ENCODE measurements at places on chromosomes 11 and 22. TPM values are rescaled to one million over a fixed set of nuclear protein-coding genes. Genes with fewer than 3 reads are reported as not detected.

Gene TRIM48
- total RNA-seq: not detected

Gene UBQLNL
- total RNA-seq: under 0.01 TPM

Gene ZNF214
- 3.2 TPM for total RNA-seq

Gene ZFTA
- total RNA-seq: 12.2 TPM

Gene SCUBE1
- total RNA-seq: not detected

Gene TEX12
- 0.32 TPM for total RNA-seq

DNA sequence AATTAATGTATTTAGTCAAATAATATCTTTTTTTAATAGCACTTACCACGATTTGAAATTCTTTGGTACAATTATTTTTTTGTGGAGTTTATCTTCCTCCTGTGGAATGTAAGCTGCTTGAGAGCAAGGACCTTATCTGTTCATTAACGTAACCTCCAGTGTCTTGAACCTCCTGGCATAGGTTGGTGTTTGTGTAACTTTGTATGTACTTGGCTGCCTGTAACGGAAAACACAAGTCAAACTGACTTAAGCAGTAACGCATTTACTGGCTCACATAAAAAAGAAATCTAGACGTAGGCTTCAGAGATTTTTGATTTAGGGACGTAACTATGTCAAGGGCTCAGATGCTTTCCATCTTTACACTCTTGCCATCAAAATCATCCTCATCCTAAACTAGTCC, 56.1 kb downstream of the ARHGEF12 start:
- no peak for DNase-seq

- DNase-seq: peak; percentile 58
Measured at GRCh38 chr22:24772493-24773220, 1.9 kb downstream of the PIWIL3 start.

DNA sequence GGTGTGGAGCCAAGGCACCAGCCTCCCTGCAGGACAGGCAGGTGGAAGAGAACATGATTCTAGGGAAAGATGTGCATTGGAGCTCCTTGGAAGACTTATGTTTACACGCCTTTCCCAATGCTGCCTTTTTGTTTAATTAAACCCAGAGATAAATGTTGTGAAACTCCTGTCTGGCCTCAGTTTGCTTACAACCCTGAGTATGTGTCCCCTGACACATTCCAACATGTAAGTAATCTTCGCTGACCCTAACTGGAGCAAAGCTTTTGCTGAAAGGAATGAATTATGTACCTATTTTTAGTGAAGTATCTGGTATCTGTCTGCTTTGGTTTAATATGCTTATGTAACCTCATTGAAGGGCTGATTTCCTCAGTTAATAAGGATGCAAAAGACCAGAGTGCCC, 56.7 kb downstream of the APIP start:
- DNase-seq: peak; percentile 87

- peak; percentile 100 for DNase-seq
Measured at GRCh38 chr11:61971248-61972111, 4.0 kb upstream of the FTH1 start.

DNA sequence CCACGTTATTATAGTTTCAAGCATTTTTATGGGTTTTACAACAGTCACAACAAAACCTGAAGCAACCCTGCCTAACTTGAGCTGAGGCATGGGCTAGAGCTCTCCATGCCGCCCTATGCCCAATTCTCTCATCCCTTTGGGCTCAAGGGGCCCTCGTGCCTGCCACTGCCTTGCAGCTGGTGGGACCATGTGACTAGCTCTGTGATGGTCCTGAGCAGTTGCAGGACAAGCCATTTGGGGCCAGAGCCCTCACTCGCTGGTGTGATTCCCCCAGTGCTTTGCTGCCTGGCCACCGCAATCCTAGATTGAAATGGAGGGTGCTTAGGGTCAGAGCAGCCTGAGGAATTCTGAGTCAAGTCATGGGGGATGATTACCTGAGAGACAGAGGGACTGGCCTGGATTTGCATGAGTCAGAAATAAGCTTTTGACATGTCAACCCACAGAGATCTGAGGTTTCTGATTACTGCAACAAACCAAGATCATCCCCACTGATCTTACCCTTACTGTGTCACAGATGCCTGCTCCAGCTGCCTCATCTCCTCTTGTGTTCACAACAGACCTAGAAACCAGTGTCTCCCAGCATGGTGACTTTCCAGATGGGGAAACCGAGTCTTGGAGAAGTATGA, 323.7 kb downstream of the BRD1 start:
- no peak for DNase-seq

- DNase-seq: peak; percentile 71
Measured at GRCh38 chr11:12884751-12885318, 124.3 kb upstream of the RASSF10 start.

GRCh38 chr11:27317751-27318150, 45.3 kb downstream of the CCDC34 start:
- DNase-seq: peak; percentile 38

GRCh38 chr11:40314327-40314726, 1145.1 kb downstream of the LRRC4C start:
- peak; percentile 21 for DNase-seq

- no peak for DNase-seq
Measured at GRCh38 chr11:8022876-8023275, 35.7 kb downstream of the EIF3F start.

DNA sequence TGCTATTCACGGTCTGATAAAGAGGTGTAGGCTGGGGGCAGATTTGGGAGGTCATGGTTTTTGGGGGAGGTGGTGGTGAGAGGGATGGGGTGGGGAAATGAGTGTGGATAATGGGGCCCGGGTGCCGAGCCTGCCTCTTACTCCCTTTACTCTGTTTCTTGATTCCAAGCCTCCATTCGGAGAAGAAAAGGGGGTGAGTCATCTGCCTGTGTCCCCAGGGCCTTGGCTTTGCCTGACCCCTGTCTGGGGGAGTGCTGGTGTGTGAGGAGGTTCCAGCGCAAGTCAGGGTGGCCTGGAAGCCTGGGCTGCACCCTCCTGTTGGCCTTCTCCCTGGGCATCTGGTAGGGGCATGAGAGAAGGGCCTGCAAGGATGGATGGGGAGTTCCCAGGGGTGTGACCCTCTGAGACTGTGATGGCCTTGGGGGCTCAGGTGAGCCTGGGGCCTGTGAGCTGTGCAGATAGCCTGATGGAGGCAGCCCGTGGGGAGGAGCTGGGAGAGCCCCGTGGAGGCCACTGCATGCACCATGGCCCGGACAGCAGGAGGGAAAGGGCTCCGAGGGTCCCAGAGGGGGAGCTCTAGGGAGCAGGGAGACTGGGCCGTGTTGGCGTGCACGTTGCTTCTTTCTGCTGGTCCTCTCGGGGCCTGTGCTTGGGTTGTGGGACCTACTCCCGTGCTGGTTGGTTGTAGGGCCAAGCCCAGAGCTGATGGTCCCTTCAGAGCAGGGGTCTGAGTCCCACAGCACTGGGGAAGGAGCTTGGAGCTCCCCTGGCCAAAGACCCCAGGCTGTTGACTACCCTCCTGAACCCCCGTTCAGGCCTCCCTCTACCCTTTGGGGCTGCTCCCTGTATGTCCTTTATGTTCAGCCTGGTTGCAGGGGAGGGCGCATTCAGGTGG, 26.3 kb upstream of the ACR start:
- DNase-seq: peak; percentile 26

DNA sequence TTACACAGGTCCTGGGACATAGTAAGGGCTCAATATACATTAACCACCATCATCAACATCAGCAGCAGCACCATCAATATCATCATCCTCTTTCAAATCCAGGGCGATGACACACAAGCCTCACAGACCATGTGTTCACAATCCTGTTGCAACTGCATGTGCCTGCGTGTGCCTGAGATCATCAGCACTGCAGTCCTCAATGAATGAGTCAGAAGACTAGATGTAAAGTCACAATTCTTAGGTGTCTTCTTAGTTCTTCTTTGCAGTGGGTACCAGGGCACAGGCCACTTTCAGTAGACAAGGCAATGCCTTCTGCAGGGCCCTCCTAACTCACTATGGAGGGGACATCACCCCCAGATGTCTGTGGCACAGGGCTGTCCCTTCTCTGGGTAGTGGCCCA, 111.1 kb downstream of the MYO18B start:
- no peak for DNase-seq

DNA sequence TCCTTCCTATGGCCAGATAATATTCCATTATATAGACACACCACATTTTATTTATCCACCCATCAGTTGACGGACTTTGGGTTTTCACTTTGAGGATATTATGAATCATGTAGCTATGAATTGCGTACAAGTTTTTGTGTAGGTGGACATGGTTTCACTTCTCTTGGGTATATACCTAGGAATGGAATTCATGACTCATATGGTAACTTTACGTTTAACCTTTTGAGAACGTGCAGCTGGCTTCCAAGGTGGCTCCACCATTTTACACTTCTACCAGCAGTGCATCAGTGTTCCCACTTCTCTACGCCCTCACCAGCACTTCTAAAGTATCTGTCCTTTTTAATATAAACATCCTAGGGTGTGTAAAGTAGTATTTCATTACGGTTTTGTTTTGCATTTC, 112.0 kb downstream of the PLEKHA7 start:
- DNase-seq: no peak

DNA sequence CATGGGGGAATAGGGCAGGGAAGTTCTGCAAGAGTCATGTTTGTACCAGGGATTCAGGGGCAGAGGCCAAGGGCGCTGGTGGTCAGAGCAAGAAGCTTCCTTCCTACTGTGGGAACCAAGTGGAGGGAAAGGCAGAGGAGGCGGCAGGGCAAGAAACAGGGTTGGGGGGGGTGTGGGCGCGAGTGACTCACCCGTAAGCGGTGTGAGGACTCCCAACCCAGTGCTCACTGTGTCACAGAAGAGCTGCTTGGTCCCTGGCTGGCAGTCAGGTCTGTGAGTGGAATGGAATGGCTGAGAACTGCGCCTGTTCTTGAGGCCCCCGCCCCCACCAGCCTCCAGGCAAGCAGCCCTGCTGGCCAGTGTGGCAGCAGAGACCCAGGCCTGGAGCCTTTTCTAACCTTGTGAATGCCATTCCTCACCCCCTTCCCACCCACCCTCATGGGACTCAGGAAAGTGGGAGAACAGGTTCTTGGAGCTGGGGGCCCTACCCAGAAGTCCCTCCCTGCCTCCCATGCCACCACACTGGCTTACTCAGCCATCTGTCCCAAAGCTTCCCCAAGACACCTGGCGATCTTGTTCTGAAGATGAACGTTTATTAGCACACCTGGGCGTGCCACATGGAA, 4.7 kb downstream of the LRRC10B start:
- no peak for DNase-seq

GRCh38 chr22:37309211-37310074, 27.1 kb downstream of the CYTH4 start:
- DNase-seq: no peak

DNA sequence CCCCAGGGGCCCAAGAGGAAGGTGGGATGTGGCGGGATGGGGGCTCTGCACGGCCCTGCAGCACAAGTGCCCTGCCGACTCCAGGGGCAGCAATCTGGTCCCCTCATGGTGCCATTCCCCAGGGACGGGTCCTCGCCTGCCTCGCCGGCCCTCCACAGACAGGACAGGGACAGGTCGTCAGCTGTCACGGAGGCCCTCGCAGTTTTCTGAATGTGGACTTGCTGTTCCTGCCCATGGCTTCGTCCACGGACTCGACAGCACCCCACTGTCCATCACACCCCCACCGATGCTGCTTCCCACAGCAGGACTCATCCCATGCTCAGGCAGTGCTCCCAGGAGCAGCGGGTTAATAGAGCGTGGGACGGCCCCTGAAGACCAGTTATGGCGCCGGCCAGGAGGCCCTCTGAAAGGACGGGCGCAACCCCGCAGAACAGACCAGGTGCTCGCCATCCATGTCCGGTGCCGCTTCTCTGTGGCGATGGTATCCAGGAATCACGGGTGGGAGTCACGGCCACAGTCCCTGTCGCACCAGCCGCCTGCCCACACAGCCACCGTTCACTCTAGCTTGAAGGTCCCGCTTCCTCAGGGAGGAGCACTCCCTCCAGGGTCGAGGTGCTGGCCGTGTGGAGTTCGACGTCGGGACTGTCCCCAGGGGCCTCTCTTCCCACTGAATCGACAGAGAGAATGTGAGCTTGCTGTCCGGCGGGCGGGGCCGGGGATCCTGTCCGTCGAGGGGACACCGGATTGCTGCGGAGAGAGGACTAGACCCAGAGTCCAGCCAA, 18.5 kb upstream of the MUC2 start:
- no peak for DNase-seq
